ENCODE measurements at places on chromosomes 11 and 22. TPM values are rescaled to one million over a fixed set of nuclear protein-coding genes. Genes with fewer than 3 reads are reported as not detected.

The OR6T1 gene
- total RNA-seq: not detected

The TNNI2 gene
- not detected for total RNA-seq

DNA sequence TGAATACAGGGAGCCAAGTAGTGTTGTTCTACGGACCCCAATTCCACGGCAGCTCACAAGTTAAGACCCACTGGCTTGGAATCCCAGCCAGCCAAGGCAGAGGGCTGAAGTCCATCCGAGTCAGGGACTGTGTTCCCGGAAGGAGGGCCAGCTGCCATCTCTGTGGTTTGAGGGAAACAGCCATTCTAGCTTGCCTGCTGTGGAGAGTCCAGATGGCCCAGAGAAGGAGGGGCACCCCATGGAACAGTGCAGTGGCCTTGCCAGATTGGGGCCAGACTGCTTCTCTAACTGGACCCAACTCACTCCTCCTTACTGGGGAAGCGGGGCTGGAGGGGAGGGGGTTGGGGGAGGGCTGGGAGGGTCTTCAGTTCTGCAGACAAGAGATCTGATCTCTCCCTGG, 156.4 kb downstream of the FAM181B start:
- H3K4me3 ChIP-seq: no peak overlapping the region
- no peak overlapping the region for H3K27ac ChIP-seq
- H3K4me1 ChIP-seq: no peaks in the 10 kb centered on the region
- DNase-seq: no peak

DNA sequence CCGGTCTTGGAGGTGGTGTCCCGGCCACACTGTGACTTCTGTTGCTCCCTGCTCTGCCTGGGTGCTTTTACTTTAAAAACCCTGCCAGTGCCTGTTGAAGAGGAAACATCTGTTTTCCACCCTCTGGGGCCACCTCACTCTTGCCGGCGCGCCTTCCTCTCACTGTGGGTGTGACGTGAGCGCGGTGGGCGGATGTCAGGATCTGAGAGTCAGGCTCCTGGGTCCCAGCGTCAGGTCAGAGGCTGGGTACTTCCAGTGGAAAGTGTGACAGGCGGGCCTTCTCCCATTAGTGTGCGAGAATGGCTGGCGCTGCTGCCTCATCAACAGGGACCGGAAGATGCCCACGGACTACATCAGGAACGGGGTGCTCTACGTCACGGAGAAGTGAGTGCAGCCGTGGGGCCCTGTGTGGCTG, 54.2 kb downstream of the GRAMD4 start:
- H3K4me1 ChIP-seq: no peaks in the 10 kb centered on the region
- H3K27ac ChIP-seq: no peak overlapping the region
- H3K36me3 ChIP-seq: no peaks in the 10 kb centered on the region
- no peak for DNase-seq

DNA sequence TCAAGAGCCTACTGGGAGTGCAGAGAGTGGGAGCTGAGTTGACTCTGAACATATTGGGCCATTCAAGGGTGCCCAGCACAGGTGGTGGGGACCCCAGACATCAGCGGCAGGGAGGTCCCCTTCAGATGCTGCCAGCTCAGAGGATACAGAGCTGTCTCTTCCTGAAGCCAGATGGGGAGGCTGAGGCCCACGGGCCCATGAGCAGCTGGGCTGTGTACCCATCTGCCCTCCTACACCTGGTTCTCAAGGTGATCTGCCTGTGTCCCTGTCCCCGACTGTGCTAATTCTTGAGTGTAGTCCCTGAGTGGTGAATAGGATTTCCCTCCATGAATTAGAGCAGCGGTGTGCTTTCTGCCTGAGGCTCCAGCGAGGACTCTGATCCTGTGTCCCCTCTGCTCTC, 76.3 kb downstream of the MICAL2 start:
- H3K4me3 ChIP-seq: no peak overlapping the region
- H3K36me3 ChIP-seq: peaks cover 2% of the 10 kb centered on the region
- H3K27me3 ChIP-seq: no peaks in the 10 kb centered on the region

DNA sequence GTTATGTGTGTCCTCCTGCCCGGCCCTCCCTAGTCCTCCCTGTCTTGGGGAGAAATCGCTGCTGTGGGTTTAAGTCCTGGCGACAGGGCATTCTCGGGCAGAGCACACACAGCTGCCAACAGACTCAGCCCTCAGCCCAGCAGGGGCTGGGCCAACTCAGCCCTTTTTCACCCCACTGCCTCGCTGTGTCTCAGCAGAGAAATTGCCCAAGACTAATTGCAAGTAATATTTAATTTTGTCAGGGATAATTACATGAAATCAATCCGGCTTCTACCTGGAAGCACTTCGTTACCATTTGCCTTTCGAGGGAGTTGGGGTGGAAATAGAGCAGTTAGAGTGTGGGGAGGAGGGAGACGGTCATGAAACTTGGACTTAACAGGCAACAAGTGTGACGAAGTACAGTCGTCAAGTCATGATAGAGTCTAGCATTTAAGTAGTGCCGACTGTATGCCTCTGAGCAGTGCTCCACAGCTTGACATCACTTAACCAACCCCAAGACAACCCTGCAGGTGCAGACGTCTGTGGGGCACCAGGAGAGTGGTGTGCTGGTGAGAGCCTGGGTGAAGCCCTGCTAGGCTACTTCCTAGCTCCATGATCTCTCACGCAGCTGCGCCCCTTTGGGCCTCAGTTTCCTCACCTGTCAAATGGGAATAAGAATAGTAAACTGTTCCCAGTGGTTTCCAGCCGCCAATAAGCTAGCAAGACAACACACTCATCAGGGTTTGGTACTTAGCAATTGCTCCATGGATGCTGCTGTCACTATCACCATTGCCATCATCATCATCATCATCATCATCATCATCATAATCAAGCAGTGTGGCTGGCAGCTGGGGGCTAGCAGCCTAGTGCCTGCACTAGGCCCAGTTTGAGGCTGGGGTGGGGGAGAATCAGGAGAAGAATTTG, 29.2 kb downstream of the MN1 start:
- H3K27me3 ChIP-seq: no peaks in the 10 kb centered on the region
- no peaks in the 10 kb centered on the region for H3K36me3 ChIP-seq
- no peaks in the 10 kb centered on the region for H3K4me1 ChIP-seq
- no peak for DNase-seq
- H3K4me3 ChIP-seq: no peak overlapping the region

DNA sequence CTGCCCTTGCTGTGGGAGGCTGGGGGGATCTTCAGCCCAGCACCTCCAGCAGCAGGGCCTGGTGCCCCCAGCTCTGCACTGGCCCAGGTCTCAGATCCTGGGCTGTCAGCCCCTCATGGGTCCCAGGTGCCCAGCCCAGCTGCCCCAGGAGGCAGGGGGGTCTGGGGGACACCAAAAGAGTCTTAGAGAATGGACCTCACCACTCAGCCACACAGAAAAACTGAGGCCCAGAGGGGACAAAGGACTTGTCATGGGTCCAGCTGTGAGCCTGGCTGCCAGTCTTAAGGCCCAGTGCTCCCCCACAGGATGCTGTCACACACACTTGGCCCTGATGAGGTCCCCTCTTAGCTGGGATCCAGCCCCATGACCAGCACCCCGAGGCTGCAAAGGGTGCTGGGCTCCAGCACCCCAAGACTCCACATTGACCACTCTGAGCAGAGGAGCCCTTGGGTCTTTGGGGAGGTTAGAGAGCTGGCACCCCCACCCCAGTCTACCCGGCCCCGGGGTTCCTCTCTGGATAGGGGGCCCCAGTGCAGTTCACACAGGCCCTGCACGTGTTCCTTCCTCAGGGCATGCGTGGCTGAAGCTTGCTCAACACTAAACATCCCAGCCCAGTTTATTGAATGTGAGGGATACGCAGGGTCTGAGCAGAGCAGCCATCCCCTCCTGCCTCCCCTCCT, 54.4 kb downstream of the IGLL5 start:
- H3K27me3 ChIP-seq: no peaks in the 10 kb centered on the region
- H3K36me3 ChIP-seq: no peaks in the 10 kb centered on the region
- H3K4me3 ChIP-seq: no peak overlapping the region
- no peaks in the 10 kb centered on the region for H3K4me1 ChIP-seq
- DNase-seq: no peak
- H3K27ac ChIP-seq: no peak overlapping the region

DNA sequence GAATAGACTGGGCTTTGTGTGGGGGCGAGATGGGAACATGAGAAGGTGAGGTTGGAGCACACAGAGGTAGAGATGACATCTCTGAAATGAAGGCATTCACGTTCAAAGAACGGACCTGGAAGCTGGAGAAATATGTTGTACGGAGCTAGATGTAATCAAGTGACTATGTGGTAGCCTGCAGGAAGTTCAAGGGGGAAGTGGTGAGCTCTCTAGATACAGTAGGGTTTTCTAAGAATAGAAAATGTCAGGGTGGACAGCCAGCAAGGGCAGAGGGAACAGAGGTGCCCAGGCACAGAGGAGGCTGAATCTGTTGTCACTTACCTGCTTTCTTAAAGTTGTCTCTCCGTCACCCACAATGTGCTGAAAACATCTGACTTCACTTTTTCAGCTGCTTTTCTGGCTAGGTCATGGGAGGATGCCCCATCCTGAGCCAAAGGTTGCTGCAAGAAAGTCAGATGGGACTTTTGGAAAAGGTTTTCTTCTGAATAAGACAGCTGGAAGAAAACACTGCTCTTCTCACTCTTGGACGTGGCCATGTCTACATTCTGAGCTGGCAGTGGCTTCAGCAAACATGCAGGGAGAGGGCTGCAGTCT, 171.5 kb upstream of the B3GAT1 start:
- DNase-seq: no peak
- H3K36me3 ChIP-seq: no peaks in the 10 kb centered on the region
- H3K4me1 ChIP-seq: no peaks in the 10 kb centered on the region
- H3K27ac ChIP-seq: no peak overlapping the region

DNA sequence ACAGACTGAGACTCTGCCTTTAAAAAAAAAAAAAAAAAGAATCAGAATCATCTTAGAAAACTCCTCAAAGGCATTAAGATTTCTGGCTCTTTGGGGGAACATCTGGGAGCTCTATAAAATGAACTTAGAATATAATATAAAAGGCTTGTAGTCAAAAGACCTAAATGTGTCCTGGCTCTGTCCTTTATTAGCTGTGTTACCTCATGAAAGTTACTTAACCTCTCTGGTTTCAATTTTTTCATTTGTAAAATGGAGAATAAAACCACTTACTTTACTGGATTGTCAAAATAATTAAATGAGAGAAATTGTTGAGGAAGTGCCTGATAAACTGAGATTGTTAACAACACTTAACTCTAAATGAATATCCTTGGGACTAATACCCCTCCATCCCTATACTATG, 81.8 kb downstream of the FAM168A start:
- no peak for DNase-seq
- H3K27ac ChIP-seq: no peak overlapping the region
- H3K4me1 ChIP-seq: no peaks in the 10 kb centered on the region

Measured in fibroblast of lung (primary cell).